ENCODE measurements at places on chromosomes 5 and 9.

DNA sequence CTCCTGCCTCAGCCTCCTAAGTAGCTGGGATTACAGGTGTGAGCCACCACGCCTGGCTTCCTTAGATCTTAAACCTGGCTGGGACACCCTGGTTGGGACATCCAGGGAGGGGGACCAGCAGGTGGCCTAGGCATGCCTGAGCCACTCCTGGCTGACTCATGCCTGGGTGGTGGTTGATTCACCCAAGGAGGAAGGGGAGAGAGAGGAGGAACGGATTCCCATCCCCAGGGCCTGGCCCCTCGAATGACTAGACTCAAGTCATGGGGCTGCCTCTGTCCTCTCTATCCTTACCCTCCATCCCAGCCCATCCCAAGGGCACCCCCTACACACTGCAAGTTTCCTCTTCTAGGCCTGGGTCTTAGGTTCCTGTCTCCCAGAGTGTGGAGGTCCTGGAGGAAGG lies 12.7 kb downstream of the EEIG1 start:
- no peak for DNase-seq

DNA sequence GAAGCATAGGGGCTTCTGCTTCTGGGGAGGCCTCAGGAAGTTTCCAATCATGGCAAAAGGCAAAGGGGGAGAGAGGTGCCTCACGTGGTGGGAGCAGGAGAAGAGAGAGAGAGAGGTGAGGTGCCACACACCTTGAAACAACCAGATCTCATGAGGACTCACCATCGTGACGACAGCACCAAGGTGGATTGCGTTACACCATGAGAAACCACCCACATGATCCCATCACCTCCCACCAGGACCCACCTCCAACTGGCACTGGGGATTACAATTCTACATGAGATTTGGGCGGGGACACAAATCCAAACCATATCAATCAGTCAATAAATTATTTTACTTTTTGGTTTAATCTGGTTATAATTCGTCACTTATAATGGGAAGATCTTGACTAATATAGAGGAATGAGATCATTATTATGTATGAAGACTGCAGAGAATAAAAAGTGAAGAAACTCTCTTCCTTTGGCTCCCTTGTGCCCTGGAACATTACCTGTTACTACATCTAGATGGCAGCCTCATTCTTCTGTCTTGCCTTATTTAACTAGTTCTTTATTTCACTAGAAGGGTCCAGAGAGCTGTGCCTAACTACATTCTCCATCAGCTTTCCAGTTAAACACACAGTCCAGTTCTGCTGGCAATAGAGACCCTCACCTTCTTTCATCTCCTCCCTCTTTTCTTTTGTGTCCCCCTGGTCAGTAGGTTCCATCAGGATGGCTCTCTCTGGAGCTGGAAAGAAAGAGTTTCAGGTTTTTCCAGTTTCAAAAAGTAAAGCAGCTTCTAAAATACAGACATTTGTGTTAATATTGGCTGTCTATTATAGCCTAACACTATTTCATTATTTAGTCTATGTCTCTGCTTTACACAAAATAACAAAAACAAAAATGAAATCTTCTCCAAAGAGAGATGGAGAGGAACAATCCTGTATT lies 21.7 kb upstream of the SPINK7 start:
- no peak for DNase-seq

- DNase-seq = no peak
Observed at GRCh38 chr5:8943301-8943700, 602.6 kb downstream of the SEMA5A start.

GRCh38 chr5:176486189-176486757 lies 38.1 kb downstream of the FAF2 start:
- DNase-seq = no peak

DNA sequence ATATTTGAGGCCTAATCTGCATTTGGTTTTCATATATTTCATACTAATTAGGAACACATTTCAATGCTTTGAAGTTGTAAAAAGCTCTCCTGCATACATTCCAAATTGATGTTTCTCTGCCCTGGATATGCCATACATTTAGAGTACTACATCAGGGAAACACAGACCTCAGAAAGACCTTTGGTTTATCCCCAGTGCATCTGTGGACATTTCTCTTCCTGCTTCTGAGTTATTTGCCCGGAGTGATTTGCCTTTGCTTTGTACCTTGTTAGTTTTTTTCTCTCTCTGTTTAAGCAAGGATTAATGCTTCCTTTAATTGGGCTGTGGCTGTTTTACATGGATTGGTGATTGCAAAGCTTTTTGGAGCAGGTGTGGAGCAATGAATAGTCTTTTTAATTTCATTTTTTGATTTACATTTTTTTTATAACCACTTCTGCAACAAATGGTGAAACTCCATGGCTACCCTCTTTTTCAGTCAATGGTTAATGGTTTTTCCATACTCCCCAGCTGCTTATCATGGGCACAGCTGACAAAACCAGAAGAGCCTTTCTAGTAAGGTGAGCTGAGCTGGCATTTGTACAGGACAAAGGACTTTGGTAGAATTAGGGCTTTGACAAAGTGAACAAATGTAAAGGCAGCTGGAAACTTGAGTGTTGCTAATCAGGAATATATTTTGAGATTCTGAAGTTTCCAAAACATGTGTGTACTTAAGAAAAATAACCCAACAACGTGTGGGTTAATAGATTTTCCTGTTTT lies 54.2 kb downstream of the ZSWIM6 start:
- no peak for DNase-seq

DNA sequence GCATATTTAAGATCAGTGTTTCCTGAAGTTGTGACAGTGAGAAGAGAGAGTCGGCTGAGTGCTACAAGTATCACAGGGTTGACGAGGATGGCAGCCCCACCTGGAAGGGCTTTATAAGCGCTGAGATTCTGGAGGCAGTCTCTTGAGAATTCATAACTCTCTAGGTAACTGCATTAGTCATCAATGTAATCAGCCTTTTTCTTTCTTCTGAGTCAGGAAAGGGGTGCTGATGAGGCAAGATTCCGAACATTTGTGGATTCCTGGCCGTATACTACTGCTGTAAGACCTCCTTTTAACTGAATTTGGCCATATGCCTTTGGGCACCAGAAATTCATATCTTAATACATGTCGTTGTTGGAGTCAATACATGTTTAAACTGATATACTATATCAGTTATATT lies 6.6 kb upstream of the RNF20 start:
- DNase-seq = no peak

- no peak for DNase-seq
Observed at GRCh38 chr9:69264526-69264925, 60.5 kb upstream of the ENTREP1 start.

- DNase-seq = no peak
Observed at GRCh38 chr5:68000805-68001204, 214.8 kb upstream of the PIK3R1 start.

GRCh38 chr5:73067213-73067612 lies 53.2 kb upstream of the TMEM171 start:
- no peak for DNase-seq

- DNase-seq = no peak
Observed at GRCh38 chr9:88198341-88198807, 60.1 kb upstream of the SPATA31C2 start.

GRCh38 chr9:77756449-77756848 lies 108.3 kb upstream of the GNA14 start:
- no peak for DNase-seq

GRCh38 chr9:134889386-134890154 lies 9.0 kb downstream of the FCN2 start:
- no peak for DNase-seq

DNA sequence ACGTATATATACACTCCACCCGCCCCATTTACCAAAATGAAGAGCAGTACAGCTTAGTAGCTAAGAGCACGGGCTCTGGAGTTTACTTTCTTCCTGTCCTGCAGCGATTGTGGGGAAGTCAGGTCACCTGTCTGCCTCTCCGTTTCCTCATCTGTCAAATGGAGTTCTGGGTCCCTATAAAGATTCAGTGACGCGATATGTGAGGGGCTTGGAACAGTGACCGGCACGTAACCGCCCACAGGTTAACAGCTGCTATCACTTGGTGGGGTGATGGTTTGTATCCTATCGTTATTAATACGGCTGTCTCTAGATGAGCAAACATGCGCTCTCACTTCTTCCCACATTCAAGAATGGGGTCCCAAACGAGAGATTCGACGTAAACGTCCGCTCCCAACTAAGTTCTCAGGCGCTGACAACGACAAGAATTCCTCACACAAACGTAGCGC lies 426 bp downstream of the FAM114A2 start:
- no peak for DNase-seq

DNA sequence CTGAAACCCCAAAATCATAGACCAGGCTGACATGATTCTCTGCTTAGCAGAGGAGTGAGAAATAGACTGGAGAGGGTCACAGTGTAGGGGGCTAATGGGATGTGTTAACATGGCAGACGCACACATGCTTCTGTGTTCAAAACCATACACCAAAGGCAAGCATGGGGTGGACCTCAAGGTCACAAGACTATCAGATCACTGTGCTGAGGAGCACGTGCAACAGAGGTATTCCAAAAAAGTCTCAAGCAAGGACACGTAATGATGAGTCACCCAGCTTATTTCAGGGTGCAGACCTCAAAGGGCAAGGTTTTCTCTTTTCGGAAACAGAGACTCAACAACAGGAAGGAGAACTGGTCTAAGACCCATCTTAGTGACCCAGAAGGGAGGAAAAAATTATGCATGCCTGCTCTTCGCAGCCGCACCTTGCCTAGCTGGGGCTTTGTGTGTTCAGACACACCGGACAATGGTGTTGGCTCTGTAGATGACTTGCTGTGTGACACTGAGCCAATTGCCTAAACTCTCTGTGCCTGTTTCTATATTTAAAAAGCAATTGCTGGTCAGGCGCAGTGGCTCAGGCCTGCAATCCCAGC lies 20.3 kb downstream of the WHRN start:
- DNase-seq = no peak

DNA sequence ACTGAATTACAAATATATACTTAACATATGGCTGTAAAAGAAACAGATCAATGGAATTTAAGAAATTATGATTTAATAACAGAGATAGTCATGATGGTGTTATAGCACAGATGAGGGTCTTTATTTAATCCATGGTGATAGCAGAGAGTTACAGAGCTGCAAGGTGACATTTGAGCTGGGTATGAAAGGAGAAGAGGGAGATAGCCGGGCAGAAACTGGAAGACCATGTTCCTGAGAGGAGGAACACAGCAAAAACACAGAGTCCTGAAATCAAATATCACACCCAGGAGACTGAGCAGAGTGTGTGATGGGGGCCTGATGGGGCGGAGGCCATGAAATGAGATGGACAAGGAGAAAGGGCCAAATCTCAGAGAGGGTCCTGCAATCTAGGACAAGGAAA lies 163.4 kb downstream of the PJA2 start:
- no peak for DNase-seq

- DNase-seq = no peak
Observed at GRCh38 chr9:89405826-89406225, 87.5 kb downstream of the SECISBP2 start.

DNA sequence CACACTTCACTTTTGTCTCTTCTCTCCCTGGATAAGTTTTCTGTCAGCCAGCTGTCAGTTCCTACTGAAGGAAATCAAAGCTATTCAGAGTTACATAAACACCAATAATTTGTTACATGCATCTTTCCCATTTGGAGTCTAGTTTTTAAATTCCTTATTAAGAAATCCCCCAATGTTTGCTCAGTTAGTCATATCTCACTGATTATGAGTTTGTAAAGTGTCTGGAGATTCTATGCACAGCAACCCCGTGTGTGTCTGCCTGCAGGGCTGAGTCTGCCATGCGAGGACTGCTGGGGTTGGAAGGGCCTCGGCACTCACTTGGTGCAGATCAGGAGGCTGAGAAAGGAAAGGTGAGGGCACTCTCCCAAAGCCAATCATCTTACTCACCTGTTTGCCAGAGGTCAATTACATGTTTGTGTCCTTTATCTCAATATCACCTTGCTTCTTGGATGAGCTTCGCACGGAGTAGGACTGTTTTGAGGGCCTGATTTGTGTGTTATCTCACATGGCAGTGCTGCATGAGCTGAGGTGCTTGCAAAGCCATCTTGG lies 3.3 kb downstream of the ANKRD34B start:
- no peak for DNase-seq

GRCh38 chr5:1732945-1733344 lies 66.7 kb downstream of the MRPL36 start:
- no peak for DNase-seq

- DNase-seq = no peak
Observed at GRCh38 chr5:74546796-74547195, 93.7 kb downstream of the ENC1 start.

DNA sequence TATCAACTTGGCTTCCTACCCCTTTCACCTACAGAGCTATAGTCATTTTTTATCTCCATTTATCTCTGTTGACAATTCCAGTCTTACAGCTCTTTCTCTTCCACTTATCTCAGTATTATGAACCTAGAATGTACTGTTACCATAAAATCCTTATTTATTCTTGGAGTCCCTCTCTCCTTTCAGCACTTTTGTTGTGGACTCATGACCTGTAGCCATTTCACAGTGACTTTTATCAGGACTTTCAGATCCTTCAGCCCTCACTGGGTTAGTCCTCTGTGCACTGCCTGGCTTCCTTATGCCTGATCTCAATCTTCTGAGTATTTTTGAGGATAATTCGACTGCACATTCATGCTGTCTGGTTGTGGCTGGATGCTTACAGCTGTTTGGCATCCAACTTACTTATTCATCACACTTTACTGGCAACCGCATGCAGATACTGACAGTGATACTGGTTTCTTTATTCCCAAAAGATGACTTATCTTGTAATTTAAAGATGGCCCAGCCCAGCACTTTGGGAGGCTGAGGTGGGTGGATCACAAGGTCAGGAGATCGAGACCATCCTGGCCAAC lies 293.3 kb downstream of the MAN2A1 start:
- DNase-seq = no peak

DNA sequence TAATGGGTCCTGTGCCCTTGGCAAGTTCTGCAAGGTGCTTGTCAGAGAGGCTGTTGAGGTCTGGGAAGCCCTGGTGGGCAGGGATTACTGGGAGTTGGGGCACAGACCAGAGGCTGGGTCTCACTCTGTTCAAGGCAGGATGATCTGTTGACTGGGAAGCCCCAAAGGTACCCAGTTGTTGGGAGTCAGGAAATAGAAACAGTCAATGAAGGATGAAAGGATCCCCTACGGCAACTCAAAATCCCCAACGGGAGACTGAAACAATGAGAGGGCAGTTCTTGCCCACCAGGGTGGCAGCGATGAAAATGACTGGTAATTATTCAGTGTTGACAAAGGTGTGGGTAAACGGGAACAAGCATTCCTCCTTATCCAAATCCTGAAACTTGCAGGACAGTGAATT lies 31.2 kb downstream of the BNIP1 start:
- DNase-seq = no peak

DNA sequence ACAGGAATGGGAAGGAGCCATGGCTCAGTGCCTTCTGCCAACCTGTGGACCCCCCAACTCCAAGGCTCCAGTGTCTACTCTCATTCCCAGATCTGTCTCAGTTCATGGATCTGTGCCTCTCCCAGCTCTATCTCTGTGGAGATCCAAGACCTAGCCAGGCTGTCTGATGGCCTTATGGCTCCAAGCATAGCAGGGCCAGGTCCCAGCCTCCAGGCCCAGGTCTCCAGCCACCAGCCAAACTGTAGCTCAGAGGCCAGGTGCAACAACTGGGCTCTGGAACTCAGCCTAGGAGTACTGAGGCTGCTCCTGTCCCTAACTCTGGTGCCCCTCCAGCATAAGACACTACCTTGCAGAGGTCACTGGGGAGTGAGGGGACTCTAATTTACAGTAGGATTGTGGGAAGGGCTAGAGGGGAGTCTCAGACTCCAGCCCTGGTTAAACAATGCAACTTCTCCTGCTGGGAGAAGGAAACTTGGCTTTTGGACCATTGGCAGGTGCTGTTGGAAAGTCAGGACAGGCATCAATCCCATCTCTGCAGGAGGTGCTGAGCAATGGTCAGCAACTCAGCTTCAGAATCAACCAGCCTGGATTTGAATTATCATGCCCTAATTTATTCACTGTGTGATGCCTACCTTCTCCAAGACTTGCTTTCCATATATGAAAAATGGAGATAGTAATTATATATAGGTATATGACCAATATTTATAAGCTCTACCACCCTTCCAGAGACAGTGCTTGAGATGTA lies 63.0 kb downstream of the PCDH1 start:
- no peak for DNase-seq
